ENCODE measurements at places on chromosomes 6 and 20.

- DNase-seq = no peak
Observed at GRCh38 chr6:133392015-133392414, 150.9 kb downstream of the EYA4 start.

GRCh38 chr6:22925304-22925835 lies 356.0 kb downstream of the HDGFL1 start:
- DNase-seq = no peak

DNA sequence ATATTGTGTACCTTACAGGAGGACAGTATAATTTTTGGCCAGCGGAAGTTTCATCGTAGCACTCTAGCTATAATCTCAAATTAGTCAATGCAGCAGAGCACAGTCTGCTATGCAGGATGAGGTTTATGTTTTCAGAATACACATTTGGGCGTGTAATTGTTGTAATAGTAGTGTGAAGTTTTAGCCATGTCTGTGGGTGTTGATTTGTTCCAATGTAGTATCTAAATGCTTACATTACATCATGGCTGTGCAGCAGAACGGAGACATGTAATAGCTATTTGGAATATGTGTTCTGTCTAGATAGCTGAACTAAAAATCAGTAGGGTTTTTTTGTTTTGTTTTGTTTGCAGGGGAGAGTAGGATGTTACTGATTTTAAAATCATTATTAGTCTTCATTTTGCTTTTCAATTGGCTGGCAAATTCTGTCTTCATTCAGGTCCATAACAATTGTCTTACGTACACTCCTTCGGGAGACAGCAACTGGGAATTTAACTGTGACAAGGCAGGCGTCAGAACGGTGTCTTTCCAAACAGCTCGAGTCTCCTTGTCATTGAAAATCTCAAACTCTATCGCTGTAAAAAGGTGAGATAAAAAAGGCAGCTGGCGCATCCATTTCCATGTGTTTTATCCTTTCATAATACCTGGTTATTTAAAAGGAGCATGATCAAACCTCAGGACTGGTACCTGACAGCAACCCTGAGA lies 65.1 kb upstream of the CDH4 start:
- DNase-seq = no peak

DNA sequence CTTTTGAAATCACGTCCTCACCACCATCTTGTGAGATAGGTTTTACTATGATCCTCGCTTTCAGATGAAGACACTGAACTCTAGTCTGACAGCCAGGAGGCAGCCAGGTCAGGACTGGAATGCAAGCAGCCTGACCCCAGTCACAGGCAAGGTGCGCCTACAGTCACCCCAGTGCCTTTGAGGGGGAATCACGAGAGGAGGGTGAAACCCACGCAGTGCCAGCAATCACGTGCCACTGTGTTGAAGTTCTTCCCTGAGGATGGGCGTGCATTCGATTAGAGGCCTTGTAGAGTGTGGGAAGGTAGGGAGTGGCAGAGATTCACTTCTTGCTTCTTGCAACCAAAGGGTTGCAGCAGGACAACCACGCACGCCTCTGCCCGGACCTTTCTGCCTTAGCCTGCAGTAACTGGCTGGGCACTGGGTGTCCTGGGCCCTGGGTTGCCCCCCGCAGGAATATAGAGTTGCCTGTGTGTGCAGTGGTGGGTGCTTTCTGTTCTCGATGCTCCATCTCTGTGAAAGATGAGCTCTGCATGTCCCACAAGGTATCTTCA lies 33.7 kb upstream of the IRF4 start:
- no peak for DNase-seq

DNA sequence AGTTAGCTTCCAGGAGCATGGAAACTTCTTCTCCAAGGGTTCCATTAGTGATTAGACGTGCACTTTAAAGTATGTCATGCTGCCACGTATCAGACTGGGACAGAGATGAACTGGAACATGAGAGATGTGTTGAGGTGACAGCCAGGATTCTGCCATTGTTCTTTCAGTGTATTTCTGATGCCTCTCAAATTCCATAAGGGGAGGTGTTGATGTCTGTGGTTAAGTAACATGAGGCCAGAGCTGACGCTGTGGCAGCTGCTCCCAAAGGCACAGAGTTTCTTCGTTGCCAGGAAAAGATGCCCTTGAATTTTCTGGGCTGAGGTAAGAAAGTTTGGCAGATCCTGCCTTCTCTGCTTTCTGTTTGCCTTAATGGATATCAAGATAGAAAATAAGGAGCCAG lies 63.5 kb downstream of the TRMT6 start:
- no peak for DNase-seq

DNA sequence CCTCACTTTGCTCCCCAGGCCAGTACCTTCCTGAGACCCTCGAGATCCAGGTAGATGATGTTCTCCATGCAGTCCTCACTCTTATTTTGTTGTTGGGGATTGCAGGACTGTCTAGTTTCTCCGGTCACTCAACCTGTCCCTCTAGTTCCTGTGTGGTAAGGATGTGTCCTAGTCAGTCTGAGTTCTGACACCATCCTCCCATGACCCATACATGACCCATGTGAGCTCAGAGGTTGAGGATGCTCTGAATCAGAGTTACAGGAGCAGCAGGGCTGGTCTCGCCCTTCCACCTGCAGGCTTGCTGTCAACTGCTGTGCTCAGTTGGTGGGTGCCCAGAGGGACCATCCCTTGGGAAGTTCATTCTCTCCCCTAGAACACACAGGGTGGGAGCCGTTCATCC lies 11.9 kb upstream of the CST8 start:
- no peak for DNase-seq

DNA sequence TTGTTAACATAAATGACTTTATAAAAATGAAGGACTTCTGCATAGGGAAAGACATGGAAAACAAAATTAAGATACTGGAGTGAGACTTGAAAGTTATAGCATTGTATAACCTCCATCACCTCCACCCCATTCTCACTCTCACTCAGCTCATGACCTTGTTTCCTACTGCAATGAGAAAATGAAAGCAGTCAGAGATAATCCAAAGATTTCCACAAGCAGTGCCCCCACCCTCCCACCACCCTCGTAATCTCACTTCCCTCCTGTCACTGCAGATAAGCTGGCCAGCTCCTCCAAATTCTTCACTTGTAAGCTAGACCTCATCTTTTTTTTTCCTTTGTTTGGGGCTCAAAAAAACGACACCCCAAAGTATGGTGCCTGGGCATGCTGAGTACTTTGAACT lies 52.9 kb upstream of the PROKR2 start:
- no peak for DNase-seq

DNA sequence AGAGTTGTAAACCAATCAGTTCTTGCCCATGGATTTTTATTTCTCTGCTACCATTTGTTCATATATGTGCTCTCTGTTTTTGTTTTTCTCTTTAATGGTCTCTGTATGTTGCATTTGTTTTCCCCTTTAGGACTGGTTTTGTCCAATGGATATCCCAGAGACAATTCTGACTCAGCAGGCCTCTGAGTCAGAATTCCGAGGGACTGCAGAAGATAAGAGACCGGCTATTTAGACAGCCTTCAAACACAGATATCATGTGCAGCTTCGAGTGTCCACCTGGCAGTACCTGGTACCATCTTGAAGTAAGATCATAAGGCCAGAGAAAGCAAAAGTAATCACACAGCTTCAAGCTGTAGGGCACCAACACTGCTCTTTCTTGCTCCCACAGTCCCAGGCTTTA lies 125.5 kb downstream of the ELOVL4 start:
- no peak for DNase-seq

DNA sequence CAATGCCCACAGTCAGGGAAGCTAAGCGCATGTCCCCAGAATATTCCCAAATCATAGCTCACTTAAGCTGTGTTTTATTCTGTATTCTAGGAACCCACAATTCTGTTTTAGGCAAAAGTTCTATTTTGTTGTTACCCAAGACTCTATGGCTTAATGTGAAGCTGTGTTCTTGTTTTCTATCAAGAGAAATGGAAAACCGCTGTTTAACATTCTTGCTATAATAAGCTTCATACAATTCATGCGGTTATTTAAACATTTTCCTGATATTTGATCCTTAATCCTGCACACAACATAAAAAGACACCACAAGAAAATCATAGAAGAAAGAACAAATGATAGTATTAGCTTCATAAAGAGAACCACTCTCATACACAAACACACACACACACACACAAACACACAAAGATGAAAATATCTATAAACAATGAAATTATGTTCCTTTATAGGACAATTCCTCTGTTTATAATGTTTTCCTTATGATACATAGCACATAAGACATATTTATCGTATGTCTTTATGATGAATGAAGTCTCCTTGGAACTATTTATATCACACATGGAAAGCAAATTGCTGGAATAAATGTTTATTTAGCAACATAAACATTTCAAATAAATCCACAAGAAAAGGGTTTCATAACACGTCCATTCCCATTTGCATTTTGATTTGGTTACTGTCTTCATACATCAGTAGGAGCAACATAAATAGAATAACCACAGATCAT lies 16.4 kb upstream of the COL21A1 start:
- no peak for DNase-seq

GRCh38 chr6:148438632-148439031 lies 96.0 kb downstream of the SASH1 start:
- no peak for DNase-seq
